Right atrium auricular region (tissue), 2 donors: ENCODE measurements at places on chromosomes 6 and 20. TPM values are rescaled to one million over a fixed set of nuclear protein-coding genes. Genes with fewer than 3 reads are reported as not detected.

Gene LRFN2
- total RNA-seq: not detected

Gene SLC16A10
- total RNA-seq: 10.3 TPM

Gene SEL1L2
- not detected for total RNA-seq

Gene HLA-DRA
- 93.5 TPM for total RNA-seq

Gene ID1
- total RNA-seq: 450 TPM

Gene TRAPPC3L
- not detected for total RNA-seq

Gene TRIM10
- total RNA-seq: not detected

Gene ENPP4
- 24.5 TPM for total RNA-seq

Gene OR2H2
- not detected for total RNA-seq

Gene JPH2
- total RNA-seq: 168 TPM

Gene IRF4
- 0.15 TPM for total RNA-seq

Gene C20orf204
- 0.07 TPM for total RNA-seq

Gene ZNF311
- total RNA-seq: not detected

Gene ALDH8A1
- 0.35 TPM for total RNA-seq

Gene CHD6
- 27.4 TPM for total RNA-seq

Gene CST3
- 914 TPM for total RNA-seq

Gene F13A1
- total RNA-seq: 33.2 TPM
